Placental pericyte (primary cell): ENCODE measurements at places on chromosomes 6 and 20. TPM values are rescaled to one million over a fixed set of nuclear protein-coding genes. Genes with fewer than 3 reads are reported as not detected.

The SLC52A3 gene
- not detected in 2 replicates for total RNA-seq

The DOK5 gene
- total RNA-seq, result 0.14 and 0.66 TPM in 2 replicates

The ADGRG6 gene
- total RNA-seq, result 11.4 and 35.4 TPM in 2 replicates

The PDSS2 gene
- 6.1 and 12.0 TPM in 2 replicates for total RNA-seq

The TNXB gene
- total RNA-seq, result 3.0 and 81.8 TPM in 2 replicates

The STMND1 gene
- total RNA-seq, result not detected in 2 replicates

The RSPH9 gene
- 0.43 and 0.66 TPM in 2 replicates for total RNA-seq

The SNRNP48 gene
- total RNA-seq, result 6.1 and 13.5 TPM in 2 replicates

The MUC21 gene
- not detected in 2 replicates for total RNA-seq

The ARHGAP18 gene
- 21.4 and 81.5 TPM in 2 replicates for total RNA-seq

The PTCHD4 gene
- 0.88 and 2.6 TPM in 2 replicates for total RNA-seq

The ULBP3 gene
- 7.0 and 20.3 TPM in 2 replicates for total RNA-seq

The ROMO1 gene
- 97.2 and 102 TPM in 2 replicates for total RNA-seq

The MLN gene
- not detected in 2 replicates for total RNA-seq

The DAAM2 gene
- under 0.01 and 2.3 TPM in 2 replicates for total RNA-seq

The SLC22A2 gene
- not detected in 2 replicates for total RNA-seq

The SMOC2 gene
- total RNA-seq, result 0.14 and 0.22 TPM in 2 replicates

The ANKRD66 gene
- total RNA-seq, result not detected in 2 replicates

The APOBEC2 gene
- total RNA-seq, result not detected in 2 replicates

The SYNDIG1 gene
- total RNA-seq, result 0.57 TPM in 1 of 2 replicates, not detected in the other

The DDX43 gene
- 4.2 and 14.4 TPM in 2 replicates for total RNA-seq

The MEI4 gene
- not detected in 2 replicates for total RNA-seq

The SYTL3 gene
- 1.5 and 3.1 TPM in 2 replicates for total RNA-seq

The ERVFRD-1 gene
- total RNA-seq, result 0.22 TPM in 1 of 2 replicates, not detected in the other

The LAMA2 gene
- total RNA-seq, result 25.5 and 193 TPM in 2 replicates

The UBD gene
- total RNA-seq, result not detected in 2 replicates

The B3GAT2 gene
- total RNA-seq, result under 0.01 TPM in 1 of 2 replicates, not detected in the other

The CASS4 gene
- under 0.01 and 8.9 TPM in 2 replicates for total RNA-seq

The SIGLEC1 gene
- total RNA-seq, result under 0.01 TPM in 2 replicates

The RGL2 gene
- total RNA-seq, result 24.3 and 30.4 TPM in 2 replicates

The B3GALT4 gene
- total RNA-seq, result 2.4 and 2.6 TPM in 2 replicates

The NKAPL gene
- 1.1 and 1.5 TPM in 2 replicates for total RNA-seq

The ESF1 gene
- total RNA-seq, result 9.3 and 12.7 TPM in 2 replicates

The SSTR4 gene
- total RNA-seq, result not detected in 2 replicates

The IRF4 gene
- total RNA-seq, result not detected in 2 replicates

The CARMIL1 gene
- total RNA-seq, result 15.3 and 23.9 TPM in 2 replicates

The OR2J3 gene
- total RNA-seq, result not detected in 2 replicates

The SNX5 gene
- 94.5 and 140 TPM in 2 replicates for total RNA-seq

The LTV1 gene
- total RNA-seq, result 20.4 and 21.0 TPM in 2 replicates

The SLC17A4 gene
- total RNA-seq, result not detected in 2 replicates

The OR2H1 gene
- not detected in 2 replicates for total RNA-seq

The FIG4 gene
- total RNA-seq, result 13.1 and 18.6 TPM in 2 replicates

The AIF1 gene
- total RNA-seq, result not detected in 2 replicates

The TTK gene
- total RNA-seq, result 1.5 and 54.8 TPM in 2 replicates

The SAMD3 gene
- total RNA-seq, result 9.6 and 21.0 TPM in 2 replicates

The SEMG2 gene
- total RNA-seq, result not detected in 2 replicates

The TRIM38 gene
- 9.2 and 9.4 TPM in 2 replicates for total RNA-seq

The SLC22A1 gene
- 0.14 and 0.44 TPM in 2 replicates for total RNA-seq
